ENCODE measurements at places on chromosomes 2 and 18.

- DNase-seq = no peak
Observed at GRCh38 chr2:94870440-94871225, 597 bp upstream of the TEKT4 start.

DNA sequence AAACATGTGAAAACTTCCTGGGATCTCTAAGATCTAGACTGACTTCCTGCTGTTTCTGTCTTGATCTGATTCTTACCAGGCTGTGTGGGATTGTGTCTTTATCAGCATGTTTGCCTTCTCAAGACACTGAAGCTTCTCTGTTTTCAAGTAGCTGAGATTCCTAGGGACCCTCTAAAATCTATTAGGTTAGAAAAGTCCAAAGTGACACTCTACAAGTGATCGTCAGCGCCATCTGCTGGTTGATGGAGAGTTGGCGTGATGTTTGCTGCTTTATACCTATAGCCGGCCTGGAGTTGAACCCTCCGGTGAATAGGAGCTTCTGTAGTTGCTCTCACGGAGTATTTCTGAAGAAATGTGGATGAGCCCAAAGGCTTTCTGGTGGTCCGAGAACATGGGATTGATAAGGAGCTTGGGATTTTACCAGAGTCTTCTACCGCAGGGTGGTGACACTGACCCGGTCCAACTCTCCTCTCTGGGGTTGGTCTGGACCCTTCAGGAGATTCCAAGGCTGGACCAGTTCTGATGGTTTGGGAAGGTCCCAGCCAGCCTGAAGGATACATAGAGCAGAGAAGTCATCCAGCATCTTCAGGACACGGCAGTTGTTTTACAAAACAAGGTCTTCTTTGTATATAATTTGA is 96.0 kb upstream of the TTC39C start:
- DNase-seq = peak; percentile 72

DNA sequence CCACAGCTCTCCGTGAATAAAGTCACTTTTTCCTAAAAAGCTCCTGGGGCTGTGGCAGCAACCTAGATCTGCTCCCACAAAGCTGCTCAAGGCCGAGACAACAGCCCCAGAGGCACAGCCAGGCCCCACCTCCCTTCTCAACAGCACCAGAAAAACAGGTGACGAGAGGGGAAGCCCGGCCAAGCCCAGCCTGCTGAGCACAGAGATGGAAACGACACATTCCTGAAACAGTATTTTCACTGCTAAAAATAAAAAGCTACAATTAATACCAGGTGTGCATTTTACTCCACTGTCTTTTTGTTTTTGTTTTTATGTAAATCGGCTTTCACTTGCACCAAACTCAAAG is 199.3 kb downstream of the HDAC4 start:
- no peak for DNase-seq

GRCh38 chr2:232927793-232928550 is 57.9 kb downstream of the SNORC start:
- no peak for DNase-seq

DNA sequence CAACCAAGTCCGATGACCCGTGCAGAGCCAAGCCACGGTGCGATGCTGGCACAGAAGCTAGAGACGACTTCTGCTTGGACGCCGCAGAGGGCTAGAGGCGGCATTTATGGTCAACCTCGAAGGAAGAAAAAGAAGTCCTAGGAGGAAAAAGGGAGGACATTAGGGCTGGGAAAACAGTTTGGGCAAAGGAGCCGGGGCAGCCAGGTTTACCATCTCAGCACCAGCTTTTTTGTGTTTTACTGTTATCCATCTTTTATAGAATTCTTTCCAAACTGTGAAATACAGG is 643 bp upstream of the DTNB start:
- no peak for DNase-seq

DNA sequence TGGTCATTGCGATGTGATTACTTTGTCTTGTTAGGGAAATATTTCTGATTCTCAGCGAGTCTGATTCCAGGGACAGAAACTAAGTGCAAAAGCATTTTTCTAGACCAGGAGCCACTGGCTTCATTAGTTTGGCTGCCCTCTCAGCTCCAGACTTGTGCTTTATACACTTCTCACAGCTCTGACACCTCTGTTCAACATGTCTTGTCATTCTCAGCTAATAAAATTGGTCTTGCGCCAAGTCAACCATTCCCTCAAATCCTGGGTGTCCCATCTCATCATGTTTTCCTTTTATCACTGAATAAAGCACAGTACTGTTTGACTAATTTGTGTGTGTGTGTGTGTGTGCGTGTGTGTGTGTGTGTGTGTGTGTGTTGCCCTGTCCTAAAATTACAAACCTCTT is 215.5 kb upstream of the EPHA4 start:
- no peak for DNase-seq

DNA sequence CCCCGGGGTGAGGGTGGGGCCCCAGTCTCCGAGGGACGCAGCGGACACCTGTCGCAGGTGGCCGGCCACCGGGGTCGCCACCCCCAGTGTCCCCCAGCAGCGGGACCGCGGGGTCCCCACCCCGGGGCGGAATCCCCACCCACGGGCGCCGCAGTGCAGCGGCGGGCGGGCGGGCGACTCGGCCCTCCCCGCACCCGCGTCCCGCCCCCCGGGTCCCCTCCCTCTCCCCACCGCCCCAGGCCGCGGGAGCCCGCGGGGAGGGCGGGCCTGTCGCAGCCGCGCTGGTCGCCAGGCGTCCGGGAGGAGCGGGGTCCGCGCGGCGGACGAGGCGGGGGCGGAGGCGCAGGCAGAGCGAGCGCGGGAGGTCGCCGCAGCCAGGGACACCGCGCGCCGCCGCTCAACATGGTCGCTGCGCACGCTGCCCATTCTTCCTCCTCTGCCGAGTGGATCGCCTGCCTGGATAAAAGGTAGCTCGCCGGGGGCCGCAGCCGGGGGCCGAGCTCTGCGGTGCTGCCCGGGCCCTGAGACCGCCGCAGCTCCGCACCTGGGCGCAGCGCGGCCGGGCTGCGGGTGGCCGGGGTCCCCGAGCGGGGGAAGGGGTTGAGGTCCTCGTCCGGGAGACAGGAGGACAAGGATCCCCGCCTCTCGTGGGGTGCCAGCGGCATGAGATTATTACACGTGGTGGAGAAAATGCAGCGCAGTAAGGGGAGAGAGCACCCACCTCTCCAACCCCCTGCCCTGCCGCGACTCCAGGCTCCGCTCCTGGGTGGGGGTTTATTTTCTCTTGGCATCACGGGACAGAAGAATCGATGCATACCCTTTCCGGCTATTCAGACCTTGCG is at the start of gene RAPGEF4:
RAPGEF4 (plus strand) TSS at position 264 of the 842 bp plus-strand sequence; CDS start at position 403, 139 bp downstream.
- no peak for DNase-seq

- DNase-seq = no peak
Observed at GRCh38 chr2:175575346-175576258, 394.1 kb upstream of the ATP5MC3 start.

DNA sequence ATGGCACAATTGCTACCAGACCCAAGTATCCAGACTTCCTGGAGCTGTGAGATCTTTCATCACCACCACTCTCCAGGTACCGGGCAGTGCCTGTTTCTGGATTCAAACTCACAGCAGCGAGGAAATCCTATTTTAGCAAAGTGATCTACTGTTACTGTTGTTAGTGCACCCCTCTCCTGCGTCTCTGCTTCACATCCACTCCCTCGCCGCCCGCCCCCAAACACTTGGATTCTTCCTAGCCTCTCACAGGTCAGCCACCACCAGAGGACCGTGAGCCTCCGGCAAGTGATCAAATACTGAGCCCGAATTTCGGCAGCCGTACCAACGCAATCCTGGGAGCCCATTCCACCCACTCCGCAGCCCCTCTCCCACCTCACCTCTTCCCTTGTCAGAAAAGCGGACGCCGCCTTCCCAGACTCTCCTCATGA is 519 bp downstream of the METTL4 start:
- DNase-seq = peak; percentile 27

DNA sequence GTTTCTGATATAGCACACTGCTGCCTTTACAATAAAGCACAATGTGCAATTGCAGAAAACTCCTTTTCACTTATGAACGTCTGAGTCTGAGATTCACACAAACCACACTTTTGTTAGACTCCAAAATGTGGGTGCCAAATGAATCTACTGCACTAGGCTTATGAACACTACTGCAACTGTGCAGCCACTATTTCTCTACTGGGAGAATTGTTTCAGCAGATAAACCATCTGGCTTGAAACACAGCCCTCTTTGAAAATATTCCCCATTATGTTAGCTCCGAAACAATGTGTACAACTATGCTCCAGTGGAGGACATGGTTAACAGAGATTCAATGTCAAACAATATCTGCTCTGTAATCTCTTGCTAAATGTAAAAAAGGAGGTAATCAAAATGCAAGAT is 188.7 kb upstream of the ZEB2 start:
- DNase-seq = no peak

DNA sequence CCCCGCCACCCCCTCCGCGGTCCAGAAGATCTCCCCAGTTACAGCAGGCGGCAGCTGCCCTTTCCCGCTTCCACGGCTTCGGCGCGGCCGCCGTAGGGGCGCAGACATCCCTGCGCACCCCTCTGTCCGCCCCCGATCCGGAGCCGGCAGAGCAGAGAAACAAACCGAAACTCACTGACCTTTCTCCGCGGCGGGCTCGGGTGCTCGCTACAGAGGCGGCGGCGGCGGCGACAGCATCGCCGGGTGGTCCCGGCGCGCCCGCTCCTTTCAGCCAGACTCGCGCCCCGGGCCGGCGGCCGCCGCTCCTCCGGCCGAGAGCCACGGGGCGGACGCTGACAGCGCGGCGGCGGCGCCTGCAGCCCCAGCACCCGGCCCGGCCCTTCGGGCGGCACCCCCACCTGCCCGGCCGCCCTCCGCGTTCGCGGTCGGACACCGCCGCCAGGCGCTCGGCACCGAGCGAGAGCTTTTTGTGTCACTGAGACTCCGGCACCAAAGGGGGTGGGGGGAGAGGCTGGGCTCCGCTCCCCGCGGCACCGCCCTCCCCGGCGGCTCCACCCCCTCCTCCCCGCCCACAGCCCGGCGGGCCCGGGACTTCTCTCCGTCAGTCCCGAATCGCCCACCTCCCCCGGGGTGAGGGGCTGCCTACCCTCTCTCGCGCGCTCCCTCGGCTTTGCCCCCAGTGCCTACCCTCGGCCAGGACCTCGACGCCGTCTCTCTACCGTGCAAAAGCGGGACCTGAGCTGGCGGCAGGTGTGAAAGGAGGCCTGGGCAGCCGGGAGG is 1.4 kb upstream of the RNF152 start:
- DNase-seq = peak; percentile 57

DNA sequence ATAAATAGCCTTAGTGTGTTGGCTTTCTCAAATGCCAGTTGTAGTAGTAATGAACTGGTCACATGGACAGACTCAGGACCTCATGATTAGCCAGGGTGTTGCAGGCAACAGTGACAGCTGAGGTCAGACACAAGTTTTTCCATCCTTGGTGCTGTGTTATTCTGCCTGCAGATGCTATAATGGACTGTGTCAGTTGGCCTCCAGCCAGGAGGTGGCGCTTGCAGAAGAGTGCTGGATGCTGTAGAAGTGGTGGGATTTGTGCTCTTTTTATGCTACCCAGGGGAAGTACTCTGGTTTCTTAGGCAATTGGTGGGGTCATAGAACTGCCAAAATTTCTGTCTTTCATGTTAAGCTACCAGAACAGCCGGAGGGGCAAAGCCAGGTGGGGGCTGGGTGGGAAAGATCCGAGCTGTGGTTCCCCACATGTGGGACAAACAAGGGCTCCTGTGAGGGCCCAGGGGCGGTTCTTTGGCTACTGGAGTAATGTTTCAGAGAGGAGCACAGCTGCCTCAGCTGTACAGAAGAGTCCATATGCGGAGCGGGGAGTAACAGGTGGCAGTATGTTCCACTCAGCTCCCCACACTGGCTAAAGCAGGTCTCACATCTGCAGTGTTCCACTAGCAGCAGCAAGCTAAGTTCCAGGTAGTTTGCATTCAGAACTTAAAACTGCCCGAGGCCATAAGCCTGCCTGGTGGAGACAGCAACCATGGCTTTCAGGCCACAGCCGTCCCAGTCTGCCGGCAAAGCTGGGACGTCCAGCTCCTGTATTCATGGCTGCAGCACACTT is 104.4 kb downstream of the GULP1 start:
- no peak for DNase-seq

- no peak for DNase-seq
Observed at GRCh38 chr2:188381614-188382013, 89.9 kb downstream of the GULP1 start.

DNA sequence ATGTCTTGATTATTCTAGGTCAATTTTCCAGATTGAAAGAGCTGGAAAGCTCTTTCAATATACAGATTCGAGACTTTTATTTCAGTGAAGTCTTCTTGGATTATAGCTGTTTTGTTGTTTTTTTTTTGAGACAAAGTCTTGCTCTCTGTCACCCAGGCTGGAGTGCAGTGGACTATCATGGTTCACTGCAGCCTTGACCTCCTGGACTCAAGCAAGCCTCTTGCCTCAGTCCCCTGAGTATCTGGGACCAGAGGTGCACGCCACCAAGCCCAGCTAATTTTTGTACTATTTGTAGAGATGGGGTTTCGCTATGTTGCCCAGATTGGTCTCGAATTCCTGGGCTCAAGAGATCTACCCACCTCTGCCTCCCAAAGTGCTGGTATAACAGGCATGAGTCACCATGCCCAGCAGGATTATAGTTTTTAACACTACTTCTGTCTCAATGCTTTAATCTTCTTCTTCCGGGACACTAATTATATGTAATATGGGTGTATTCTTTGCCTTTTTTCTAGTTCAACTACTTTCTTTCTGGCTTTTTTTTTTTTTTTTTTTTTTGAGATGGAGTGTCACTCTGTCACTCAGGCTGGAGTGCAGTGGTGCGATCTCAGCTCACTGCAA is 62.3 kb downstream of the USP37 start:
- DNase-seq = no peak

- no peak for DNase-seq
Observed at GRCh38 chr2:85534099-85534498, 4.9 kb upstream of the MAT2A start.

DNA sequence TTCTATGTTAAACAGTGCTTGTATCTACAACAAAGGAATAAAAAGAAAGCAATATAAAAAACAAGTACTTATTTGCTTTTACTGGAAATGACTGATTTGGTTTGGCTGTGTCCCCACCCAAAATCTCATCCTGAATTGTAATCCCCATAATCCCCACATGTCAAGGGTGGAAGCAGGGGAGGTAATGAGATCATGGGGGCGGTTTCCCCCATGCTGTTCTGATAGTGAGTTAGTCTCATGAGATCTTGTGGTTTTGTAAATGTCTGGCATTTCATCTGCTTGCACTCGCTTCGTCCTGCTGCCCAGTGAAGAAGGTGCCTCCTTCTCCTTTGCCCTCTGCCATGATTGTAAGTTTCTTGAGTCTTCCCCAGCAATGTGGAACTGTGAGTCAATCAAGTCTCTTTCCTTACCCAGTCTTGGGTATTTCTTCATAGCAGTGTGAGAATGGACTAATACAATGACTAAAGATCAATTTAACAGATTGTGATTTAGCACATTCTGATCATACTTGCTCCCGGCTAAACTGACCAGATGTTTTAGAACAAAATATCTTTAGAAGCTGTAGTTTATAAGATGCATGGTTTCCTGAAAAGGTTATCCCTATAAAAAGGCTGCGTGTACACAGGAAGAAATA is 19.9 kb downstream of the PTH2R start:
- DNase-seq = no peak

DNA sequence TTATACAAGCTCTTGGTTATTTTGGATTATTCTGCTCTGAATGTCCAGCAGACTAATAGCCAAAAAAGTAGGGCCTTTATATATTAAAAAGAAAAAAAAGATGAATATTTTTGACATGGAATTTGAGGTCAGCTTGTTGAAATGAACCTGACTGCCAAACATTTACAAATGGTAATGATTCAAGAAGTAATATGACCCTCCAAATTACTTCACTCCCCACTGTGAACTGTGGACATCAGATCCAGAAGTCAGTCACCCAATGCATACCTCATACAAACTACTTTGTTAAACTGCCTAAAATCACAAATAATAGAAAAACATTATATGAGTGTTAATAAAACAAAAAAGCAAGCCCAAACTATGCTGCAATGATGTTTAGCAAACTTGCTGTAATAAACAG is 10.0 kb downstream of the EPG5 start:
- no peak for DNase-seq

- DNase-seq = no peak
Observed at GRCh38 chr2:25431604-25432003, 89.9 kb upstream of the DNMT3A start.

Measured in stimulated activated CD8-positive, alpha-beta memory T cell treated with anti-CD3 and anti-CD28 coated beads, Interleukin-7, amount 100 ng/mL, for 1 hour (primary cell).